Heart right ventricle (tissue), 16 donors: ENCODE measurements at places on chromosomes 5 and 9. TPM values are rescaled to one million over a fixed set of nuclear protein-coding genes. Genes with fewer than 3 reads are reported as not detected.

DNA sequence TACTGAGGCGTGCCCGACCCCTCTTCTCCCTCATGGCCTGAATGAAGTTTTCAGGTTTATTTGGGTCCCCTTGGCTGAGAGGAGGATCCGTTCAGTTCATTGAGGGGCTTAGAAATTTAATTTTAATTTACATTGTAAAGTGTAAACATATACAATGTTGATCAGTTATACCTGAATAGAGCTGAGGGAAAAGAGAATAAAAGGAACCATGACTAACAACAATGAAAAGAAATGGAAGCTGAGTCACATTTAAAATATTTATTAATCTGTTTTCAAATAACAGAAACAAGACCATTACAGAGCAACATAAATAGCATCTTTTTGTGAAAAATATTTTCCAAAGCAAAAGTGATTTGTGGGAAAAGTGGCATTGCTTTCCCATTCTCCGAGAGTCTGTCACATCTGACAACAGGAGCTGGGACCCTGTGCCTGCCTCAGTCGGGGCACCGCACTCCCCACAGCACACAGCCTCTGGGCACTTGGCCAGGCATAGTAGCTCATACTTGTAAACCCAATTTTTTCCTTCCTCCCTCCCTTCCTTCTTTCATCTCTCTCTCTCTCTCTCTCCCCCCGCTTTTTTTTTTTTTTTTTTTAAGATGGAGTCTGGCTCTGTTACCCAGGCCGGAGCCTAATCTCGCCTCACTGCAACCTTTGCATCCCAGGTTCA is 28.7 kb downstream of the PROP1 start:
- DNase-seq: no peak

GRCh38 chr9:33263131-33264002 is 1.1 kb downstream of the BAG1 start:
- no peak for DNase-seq

DNA sequence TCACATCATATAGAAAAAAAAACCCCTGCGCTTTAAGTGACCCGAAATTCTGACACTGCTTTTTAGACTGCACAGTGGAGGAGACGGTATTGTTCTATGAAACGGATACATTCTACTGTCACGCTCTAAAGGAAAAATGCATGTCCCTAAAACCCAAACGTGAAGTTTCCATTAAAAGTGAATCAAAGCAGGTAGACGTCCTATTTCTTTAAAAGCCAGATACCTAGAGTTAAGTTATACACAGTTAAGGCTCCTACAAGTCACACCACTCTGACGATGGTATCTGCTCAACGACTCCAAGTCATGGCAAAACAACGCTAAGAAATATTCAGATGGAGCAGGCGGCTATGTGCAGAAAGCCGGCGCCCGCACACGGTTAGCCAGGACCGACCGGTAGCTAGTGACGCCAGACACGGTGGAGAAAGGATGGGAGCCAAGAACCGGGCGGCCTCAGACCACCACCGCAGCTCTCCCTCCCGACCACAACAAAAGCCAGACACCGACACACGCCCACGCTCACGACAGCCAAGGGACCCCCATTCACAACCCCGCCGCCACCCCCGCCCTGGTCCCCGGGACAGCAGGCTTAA is 734 bp downstream of the SKP1 start:
- DNase-seq: no peak

GRCh38 chr5:38598296-38598993 is 42.0 kb upstream of the LIFR start:
- no peak for DNase-seq

GRCh38 chr5:83340511-83340918 is 131.0 kb upstream of the VCAN start:
- no peak for DNase-seq

DNA sequence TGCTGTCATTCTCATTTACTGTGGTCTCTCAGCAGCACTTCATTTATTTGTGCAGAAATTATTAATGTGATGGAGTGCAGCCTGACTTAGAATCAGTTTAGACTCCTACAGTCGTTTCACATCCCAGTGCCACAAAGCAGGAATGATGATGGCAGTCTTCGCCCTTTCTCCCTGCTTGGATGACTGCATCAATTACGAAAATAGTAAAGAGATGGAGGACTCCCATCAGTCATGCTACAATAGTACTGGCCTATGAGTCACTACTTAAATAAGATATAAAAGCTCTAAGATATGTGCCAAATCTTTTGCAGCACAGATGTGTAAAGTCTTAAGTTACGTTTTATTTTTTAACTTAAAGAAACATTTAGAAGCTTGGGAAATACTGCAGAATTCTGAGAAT is 263.9 kb downstream of the CHSY3 start:
- no peak for DNase-seq

The BNIP1 gene
- total RNA-seq: 9.5 TPM
